ENCODE measurements at places on chromosomes 16 and 17.

DNA sequence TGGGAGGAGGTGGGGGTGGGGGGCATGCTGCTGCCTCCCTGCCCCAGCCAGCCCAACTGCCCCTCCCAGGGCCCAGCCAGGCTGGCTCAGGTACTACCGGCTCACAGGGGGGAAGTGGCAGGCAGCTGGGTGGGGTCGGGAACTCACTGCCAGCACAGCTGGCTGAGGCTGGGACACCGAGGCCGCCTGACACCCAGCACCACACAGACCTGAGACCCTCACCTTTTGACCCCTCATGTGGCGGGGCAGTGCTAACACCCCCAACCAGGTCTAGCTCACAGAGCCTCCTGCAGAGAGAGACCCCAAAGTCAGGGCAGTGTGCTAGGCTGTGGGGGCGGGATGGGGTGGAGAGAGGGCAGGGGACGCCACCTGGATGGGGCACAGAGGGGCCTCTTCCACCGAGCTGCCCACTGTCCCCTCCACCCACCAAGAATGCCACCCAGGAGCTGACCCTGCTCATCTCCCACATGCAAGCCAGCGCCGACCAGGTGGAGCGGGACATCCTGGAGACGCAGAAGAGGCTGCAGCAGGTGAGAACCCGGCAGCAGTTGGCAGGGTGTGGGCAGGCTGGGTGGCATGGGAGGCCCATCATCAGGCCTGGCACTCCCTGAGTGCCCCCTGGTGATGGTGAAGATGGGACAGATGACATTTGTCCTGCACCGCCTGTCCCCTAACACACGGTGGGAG, 3.0 kb downstream of the EVPLL start:
- DNase-seq = no peak

DNA sequence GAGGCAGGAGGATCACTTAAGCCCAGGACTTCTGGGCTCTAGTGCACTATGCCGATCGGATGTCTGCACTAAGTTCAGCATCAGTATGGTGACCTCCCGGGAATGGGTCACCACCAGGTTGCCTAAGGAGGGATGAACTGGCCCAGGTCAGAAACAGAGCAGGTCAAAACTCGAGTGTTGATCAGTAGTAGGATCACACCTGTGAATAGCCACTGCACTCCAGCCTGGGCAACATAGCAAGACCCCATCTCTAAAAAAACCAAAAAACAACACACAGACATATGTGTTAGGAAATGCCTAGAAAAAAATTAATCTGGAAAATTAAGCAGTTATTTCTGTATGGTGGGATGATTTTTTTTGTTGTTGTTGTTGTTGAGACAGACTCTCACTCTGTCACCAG, 127.0 kb downstream of the RAB11FIP4 start:
- no peak for DNase-seq

GRCh38 chr16:353404-354290, 1.1 kb upstream of the AXIN1 start:
- DNase-seq = no peak

DNA sequence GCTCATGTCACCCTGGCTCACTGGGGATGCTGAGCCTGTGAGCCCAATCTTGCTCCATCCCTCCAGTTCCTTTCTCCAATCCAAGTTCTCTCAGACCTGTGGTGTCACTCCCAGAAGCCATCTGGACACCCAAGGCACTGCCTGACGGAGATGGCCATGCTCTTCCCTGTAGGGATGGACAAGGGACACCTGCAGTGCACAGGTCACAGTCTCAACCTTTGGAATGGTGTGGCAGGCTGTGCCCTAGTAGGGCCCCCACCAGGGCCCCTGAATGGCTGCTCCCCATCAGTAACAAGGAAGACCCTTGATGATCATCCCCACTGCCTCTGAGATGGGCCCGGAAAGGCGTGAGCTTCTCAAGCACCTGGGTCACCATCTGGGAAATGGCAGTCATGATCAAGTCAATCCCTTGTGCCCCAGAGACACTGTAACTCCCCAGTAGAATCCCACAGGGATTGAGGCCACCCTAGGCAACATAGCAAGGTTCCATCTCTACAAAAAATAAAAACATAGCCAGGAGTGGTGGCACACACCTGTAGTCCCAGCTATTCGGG, 822.5 kb downstream of the KCNJ18 start:
- DNase-seq = no peak

DNA sequence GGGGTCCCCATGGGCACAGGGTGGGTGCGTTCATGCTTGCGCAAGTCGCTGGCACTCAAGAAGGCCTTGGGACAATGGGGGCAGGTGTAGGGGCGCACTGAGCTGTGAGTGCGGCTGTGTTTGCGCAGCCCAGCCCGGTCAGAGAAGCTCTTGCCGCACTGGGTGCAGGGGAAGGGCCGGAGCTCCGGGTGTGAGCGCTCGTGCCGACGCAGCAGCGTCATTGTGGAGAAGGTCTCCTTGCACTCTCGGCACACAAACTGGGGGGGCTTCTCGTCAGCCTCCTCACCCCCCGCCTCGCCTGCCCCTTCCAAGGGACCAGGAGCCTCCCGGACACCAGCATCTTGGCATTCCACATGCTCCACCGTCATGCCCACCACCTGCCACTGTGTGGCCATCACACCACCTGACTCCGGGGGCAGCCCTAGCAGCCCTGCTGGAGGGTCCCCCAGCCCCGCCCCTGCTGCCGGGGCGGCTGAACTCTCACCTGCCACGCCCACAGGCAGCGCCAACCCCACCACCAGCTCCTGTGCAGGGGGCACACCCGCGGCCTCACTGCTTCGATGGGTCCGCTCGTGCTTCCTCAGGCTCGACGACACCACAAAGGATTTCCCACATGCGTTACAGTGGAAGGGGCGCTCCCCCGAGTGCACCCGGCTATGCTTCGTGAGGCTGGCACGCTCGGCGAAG, 12.8 kb downstream of the ZNF668 start:
- no peak for DNase-seq

DNA sequence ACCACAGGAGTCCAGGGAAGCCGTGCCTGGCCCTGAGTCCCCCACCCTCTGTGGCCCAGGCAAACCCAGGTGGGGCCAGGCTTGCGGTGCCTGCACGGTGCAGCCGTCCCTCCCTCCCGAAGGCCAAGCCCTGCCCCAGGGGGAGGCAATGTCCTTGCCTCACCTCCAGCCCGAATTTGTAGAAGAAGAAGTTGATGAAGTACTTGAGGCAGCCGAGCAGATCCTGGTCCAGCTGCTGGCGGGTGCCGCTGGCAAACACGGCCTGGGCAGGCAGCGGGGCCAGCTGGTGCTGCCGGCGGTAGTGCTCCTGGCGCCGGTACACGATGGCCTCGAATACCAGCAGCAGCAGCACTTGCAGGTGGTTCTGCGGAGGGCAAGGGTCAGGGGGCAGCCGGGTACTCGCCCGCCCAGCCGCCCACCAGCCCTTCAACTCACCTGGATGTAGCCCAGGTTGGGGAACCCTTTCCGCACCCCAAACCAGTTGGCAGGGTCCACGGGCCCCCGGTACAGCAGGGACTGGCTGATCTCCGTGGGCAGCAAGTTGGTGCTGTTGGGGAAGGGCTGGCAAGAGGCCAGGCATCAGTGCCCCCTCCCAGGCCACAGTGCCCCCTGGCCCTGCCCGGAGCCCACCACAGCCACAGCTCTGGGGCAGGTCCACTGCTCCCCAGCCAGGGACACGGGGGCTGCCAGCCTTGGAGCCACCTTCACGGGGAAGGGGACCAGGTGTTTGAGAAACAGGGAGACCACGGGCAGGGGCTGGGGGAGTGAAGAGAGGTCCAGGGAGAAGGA, 26.1 kb downstream of the CTU2 start:
- no peak for DNase-seq

DNA sequence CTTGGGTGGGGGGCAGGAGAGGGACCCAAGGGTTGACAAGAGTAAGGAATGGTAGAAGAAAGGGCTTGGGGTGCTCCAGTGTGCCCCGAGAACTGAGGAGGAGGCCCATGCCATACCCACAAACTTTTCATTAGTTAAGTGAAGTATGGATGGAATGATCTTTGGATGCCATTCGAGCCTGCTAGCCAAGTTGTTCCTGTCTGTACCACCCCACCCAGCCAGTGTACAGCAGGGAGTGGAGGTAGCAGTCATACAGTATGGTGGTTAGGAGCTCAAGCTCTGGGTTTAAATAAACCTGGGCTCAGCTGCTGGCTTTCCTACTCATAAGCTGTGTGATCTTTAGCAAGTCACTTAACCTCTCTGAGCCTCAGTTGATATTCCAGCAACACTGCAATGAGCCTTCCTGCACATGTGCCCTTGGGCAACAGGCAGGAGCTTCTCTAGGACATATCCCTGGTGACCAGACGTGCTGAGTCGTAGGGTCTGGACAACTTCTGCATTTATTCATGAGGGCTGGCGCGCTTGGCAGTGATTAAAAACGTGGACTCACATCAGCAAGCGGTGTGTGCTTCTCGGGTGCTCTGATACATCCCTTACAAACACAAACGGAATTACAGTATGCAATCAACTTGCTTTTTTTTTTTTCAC, 22.9 kb downstream of the ITPRIPL2 start:
- DNase-seq = no peak

GRCh38 chr16:23848958-23849357, 13.2 kb downstream of the PRKCB start:
- no peak for DNase-seq

DNA sequence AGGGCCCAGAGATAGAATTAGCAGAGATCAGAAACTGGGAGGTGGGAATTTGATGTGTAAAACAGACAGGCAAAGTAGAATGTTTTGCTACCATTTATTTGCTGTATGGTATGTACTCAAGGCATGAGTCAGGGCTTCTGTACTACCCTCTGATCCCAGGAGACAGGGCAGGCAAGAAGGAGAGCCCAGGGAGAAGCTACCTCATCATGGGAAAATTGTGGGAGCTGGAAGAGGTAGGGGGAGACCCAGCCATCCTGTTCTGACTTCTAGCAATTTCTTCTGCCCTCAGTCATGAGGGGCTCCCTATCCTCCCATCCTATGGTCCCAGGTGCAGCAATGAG, 1.7 kb upstream of the PIGS start:
- no peak for DNase-seq

- DNase-seq = no peak
Measured at GRCh38 chr16:57261806-57262205, 16.7 kb downstream of the ARL2BP start.

DNA sequence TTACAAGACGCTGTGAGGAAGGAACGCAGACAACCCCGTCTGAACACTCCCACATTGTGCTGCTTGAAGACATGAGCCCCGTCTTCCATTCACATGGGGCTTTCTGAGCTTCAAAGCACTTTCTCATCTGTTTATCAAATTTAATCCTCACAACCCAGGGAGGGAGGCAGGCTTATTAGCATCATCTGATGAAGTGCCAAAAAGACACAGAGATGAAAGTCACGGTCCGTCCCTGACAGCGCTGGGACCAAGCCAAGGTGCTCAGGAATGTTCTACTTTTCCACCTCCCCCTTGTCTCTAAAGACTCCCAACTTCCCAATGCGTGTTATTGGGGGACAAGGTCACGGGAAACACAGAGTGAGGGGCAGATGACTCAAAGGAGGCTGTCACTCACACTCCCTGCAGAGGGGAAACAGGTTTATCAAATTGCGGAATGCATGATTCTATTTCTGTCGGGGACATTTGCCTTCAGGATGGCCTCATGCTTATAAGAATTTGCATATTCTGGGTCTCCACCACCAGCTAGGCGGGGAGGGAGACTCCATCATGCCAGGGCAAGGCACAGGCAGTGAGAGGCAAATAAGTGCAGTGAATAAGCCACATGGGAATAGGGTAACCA, 10.7 kb downstream of the XYLT1 start:
- DNase-seq = no peak

- DNase-seq = no peak
Measured at GRCh38 chr16:79264237-79265109, 336.1 kb downstream of the MAF start.

- DNase-seq = no peak
Measured at GRCh38 chr16:72944757-72945485, 103.0 kb downstream of the ZFHX3 start.

DNA sequence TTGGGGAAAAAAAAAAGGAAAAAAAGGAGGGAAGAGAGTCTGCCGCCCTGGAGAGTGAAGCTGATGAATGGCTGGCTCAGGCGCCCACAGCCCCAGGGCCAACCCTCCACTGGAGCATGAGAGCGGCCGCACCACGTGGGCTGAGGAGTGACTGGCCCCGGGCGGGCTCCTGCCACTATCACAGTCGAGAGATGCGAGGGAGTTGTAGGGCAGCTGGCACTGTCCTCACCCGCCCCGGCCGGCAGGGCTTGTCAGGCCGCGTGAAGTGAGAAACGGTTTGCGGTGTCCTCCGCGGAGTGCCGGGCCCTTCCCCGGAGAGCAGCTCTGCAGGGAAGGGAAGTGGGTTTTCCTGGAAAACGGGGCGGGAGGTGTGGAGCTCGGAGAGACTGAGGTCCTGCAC, 45.9 kb downstream of the JPH3 start:
- no peak for DNase-seq

- no peak for DNase-seq
Measured at GRCh38 chr16:23587726-23588125, 8.4 kb downstream of the NDUFAB1 start.

- DNase-seq = no peak
Measured at GRCh38 chr16:86133847-86134375, 234.9 kb downstream of the IRF8 start.

- DNase-seq = no peak
Measured at GRCh38 chr17:50480854-50481490, 2.3 kb downstream of the RSAD1 start.

GRCh38 chr16:69112285-69113129, 7.1 kb downstream of the HAS3 start:
- no peak for DNase-seq

GRCh38 chr16:51641191-51641765, 490.2 kb upstream of the SALL1 start:
- no peak for DNase-seq

DNA sequence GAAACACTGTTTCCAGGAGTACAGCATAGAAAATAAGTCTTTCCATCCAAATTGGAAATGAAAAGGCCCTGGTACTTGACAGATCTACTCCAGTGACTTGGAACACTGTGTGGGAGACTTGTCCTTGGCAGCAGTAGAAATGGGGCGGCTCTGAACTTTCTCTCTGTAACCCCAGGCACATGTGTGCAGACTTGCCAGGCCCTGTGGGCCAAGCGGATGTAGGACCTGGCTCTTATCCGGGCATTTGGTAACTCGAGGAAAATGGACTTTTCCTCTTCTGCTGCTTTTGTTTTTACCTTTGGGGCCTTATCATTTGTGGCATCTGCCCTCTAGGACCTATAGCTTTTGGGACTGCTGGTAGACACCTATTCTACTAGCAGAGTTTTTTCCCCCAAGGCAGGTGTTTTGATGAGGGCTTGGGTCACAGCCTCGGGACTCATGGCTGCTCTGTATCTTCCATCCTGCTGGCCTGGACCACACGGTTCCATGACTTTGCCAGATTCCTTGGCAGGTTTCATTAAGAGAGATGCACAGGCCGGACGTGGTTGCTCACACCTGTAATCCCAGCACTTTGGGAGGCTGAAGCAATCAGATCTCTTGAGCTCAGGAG, 43.5 kb downstream of the SMPD3 start:
- DNase-seq = no peak

GRCh38 chr17:32771396-32771795, 105.5 kb downstream of the MYO1D start:
- DNase-seq = no peak

Data from stimulated activated CD4-positive, alpha-beta T cell treated with anti-CD3 and anti-CD28 coated beads, Interleukin-1b, Interleukin-23, amount 100 ng/mL, for 1 hour (primary cell).